ENCODE measurements at places on chromosomes 4 and X.

DNA sequence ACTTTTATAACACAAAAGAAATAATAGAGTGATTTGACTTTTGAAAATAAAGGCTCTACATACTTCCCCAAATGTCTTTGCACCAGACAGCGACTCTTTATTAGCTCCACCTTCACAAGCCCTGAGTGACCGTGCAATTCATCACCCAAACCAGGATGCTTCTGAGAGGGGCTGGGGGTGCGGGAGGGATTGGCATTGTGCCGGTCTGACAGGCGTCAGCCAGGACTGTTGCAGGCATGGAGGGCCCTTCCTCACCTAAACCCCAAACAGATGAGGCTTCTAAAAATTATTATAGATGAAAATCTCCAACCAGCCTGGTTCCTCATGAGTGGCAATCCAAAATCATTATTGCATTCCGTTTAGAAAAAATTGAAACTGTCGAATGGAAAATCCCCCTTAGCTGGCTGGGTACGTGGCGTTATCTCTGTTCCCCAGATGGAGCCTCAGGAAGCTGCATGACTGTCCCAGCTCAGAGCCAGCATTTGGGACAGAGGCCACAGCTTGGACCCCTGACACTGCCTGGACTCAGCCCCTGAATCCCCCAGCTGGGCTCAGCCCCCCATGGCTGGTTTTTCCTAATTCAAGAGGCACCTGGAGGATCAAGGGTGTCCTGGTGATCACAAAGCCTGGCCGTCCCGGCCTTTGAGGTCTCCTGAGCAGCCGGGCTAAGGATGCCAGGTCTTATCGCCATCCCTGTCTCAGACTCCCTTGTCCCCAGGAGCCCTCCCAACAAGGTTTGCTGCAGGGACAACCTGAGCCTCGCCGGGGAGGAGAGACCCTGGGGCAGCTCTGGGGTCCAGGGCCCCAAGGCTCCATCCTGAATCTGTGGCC, 60.4 kb downstream of the SORCS2 start:
- DNase-seq: no peak

DNA sequence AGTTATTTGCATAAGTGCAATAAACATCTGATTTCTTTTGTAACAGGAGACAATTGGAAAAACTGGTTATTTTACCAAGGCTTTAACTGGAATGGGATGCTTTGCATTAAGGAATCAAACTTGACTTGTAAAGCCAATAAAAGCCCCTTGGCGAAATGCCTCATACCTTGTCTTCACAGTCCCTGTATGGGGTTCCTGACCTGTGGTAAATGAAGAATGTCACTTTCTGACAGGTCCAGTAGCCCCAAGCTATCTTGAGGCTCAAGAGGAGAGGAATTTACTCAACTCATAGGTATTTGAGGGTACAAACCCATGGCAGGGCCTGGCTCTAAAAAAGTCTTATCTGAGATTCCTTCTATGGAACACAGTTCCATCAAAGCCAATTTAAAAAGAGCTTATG, 78.0 kb downstream of the ACOX3 start:
- DNase-seq: no peak

DNA sequence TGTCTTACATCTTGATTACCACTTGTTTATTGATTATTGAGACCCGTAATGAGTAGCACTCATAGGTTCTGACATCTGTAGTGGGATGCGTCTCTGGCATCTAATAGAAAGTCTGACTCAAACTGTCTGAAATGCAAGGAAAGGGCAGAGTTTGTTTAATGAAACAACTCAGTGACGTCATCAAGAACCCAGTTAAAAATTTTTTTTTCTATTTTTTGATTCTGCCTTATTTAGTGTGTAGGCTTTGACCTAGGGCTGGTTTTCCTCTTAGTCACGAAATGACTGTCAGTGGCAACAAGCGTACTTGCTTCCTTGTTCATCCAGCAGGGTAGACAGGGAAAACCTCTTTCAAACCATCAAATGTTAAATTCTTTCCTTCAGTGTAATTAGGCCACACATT, 3.1 kb upstream of the CDKL5 start:
- no peak for DNase-seq

- no peak for DNase-seq
Observed at GRCh38 chr4:16785793-16786527, 112.5 kb downstream of the LDB2 start.

- no peak for DNase-seq
Observed at GRCh38 chrX:48676893-48677270, 6.7 kb upstream of the WAS start.

DNA sequence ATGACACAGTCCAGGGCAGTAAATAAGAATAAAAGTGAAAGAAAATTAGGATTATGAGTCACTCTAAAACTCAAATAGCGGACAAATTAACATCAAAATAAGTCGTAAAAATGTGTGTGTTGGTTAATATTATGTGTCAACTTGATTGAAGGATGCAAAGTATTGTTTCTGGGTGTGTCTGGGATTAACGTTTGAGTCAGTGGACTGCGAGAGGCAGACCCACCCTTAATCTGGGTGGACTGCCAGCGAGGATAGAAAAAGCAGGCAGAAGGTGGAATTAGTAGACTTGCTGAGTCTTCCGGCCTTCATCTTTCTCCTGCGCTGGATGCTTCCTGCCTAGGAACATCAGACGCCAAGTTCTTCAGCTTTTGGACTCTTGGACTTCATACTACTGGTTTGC, 324.3 kb upstream of the PCDH10 start:
- no peak for DNase-seq

DNA sequence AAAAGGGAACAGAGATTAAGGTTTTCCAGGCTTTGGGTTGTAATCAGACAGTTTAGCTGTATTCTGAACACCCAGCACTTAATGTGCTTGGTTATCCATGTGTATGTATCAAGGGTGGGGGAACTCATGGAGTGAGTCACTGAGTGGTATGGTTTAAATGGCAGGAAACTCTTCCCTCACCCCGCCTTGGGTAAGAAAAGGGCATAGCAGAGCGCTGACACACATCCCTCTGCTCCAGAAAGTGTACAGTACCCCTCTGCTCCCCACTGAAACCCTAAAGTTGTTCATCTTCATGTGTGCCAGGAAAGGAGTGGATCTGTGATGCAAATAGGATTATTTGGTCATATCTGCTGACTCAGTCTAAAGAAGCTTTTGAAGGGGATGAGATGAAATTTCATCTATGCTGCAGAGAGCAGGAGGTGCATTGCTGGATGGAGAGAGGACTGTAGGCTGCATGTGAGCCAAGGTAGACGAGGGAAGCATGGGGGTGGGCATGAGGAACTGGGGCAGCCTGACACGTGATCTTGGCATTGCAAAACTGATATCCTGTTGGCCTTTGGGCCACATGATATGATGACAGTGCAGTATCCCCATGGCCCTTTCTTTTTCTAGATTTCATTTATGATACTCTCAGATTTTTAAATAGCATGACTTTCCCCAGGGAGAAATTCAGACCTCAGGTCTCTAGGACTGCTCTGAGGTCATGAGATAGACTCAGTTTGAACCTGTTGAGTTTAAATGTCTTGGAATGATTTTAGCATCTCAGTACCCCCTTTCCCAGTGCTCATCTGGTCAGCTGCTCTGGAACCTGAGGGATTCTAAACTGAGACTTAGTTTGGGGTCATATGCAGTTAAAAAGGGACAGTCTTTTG, 84.8 kb downstream of the TMEM164 start:
- DNase-seq: no peak

- DNase-seq: no peak
Observed at GRCh38 chr4:166724369-166724768, 509.9 kb downstream of the SPOCK3 start.

GRCh38 chrX:5842601-5843000, 386.1 kb downstream of the NLGN4X start:
- DNase-seq: no peak

DNA sequence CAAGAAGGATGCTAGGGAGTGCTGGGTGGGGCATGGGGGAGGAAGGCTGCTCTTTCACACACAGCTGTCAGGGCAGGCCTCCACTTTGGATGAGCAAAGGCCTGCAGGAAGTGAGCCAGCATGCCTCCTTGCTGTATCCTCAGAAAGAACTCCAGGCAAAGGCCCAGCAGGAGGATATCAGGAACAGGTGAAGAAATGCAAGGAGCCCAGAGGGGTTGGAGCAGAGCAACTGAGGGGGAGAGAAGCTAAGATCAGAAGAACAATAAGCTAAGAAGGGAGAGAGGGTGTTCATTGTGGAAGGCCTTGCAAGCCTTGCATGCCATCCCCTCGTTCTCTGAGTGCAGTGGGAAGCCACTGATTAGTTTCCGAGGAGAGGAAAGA, 115.1 kb downstream of the CAMK2D start:
- no peak for DNase-seq

- DNase-seq: no peak
Observed at GRCh38 chr4:86398187-86398586, 38.3 kb upstream of the MAPK10 start.

DNA sequence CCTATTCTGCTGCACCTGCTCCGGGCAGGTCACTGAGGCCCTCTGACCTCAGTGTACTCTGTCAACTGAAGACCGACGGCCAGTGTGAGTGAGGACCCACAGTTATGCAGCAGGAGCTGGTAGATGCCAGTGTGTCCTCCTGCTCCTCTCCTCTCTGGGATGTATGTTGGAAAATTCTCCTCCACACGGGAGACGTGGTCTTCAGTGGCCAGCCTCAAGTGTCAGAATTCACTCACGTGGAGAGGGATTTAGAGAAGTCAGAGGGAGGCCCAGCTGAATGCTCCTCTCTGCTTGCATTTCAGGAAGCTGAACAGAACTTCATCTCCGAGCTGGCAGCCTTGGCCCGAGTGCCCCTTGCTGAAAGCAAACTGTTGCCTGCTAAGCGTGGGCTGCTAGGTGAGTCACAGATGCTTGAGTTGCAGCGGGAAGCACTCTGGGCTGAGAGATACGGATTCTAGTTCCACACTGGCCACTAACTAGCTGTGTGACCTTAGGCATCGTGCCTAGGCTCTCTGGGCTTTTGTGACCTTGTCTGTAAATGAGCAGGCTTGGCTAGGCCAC, 83.6 kb downstream of the CRMP1 start:
- DNase-seq: no peak

DNA sequence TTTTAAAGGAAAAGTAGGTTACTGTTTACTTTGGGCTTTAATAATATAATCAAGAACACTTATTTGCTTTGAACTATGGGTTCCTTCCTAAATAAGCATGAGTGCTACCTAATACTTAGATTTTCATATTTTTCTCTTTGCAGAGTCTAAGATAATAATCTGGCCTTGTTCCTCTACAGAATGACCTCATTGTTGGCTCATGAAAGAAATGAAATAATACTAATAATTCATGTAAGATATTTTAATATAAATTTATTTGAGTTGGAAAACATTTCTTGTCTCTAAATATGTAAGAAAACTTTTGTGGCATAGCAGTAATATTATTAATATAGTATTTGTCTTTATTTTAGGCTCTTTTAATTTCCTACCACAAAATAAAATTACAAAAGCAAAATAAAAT, 601.3 kb downstream of the IQCM start:
- DNase-seq: no peak

GRCh38 chr4:108431986-108432385, 188.4 kb upstream of the RPL34 start:
- DNase-seq: no peak

- DNase-seq: no peak
Observed at GRCh38 chr4:172104539-172104938, 291.3 kb downstream of the GALNTL6 start.

DNA sequence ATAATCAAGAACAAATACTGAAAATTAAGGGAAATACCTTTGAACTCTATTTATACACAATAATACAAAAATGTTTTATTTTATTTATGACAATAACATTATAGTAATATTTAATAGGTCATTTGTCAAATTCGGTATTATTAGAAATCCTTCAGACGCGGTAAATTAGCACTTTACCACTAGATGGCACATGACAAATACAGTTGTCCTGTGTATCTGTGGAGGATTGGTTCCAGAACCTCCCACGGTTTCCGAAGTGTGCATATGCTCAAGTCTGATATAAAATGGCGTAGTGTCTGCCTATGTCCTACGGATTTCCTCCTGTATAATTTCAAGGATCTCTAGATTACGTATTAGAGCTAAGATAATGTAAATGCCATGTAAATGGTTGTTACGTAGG, 8.1 kb upstream of the LINC00632 start:
- DNase-seq: no peak

GRCh38 chr4:83629945-83630721, 94.2 kb downstream of the GPAT3 start:
- DNase-seq: no peak

DNA sequence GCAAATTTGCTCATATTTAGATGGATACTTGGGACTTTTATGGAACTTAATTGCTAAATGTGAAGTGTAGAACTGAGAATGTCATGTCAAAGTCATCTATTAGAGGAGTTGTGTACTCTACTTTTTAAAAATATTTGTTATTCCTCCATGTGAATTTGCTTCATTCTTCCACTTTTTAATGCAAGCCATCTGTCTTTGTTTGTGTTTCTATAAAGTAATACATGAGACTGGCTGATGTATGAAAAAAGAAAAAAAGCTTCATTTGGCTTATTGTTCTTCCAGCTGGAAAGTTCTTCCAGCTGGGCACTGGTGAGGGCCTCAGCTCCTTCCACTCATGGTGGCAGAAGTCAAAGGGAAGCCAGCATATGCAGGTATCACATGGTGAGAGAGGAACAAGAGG, 114.6 kb upstream of the GRID2 start:
- no peak for DNase-seq

DNA sequence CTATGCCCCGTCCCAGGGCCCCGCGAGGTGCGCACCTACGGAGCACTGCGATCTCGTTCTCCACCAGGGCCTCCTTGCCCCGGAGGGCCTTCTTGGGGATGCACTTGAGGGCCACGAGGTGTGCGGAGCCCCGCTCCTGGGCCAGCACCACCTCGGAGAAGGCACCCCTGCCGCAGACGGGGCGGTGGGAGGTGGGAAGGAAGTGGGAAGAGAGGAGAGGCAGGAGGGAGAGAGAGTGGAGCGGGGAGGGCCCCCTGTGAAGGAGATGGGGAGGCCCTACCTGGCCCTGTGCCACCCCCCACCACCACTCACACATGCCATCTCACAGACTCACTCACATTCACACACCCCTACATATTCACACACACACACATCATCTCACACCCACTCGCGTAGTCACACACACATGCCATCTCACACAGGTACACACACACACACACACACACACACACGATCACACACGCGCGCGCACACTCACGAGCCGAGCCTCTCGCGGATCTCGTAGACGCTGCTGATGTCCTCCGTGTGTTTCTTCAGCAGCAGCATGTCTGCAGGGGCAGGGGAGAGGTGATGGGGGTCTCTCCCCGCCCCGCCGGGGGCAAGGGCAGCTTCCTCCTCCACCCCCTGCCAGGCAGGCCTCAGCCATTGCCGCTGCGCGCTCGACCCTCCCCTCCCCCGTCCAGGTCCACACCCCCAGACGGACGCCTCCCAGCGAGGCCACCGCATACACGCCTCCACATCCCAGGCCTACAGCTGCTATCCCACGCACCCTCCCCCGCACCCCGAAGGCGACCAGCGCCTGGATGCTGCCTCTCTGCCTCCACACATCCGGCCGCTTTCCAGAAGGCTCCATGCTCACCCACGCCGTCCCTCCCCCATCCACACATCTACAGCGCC, 834 bp downstream of the PNCK start:
- no peak for DNase-seq

- peak; percentile 63 for DNase-seq
Observed at GRCh38 chr4:38957893-38958292, 74.3 kb downstream of the TMEM156 start.

- DNase-seq: no peak
Observed at GRCh38 chrX:148337873-148338272, 162.5 kb upstream of the AFF2 start.
